CD4-positive, alpha-beta T cell (primary cell): ENCODE measurements at places on chromosomes 2 and 18.

DNA sequence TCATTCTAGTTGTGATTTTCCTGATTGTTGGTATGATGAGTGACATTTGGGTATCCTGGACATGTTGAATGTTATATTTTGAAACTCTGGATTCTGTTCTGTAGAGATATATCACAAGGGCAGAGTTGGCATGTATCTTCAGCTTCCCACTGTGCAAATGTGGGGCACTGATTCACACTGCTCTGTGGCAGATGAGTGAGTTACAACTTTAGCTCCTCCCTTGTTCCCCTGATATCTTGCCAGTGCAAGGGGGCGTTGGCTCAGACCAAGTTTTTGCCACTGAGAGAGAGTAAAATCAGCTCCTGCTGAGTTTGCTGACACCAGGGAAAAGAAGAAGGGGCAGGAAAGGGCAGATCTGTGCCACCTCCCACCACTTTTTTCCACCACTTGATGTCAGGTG lies 199.6 kb upstream of the MMADHC start:
- DNase-seq = no peak
- H3K36me3 ChIP-seq = no peaks in the 10 kb centered on the region
- H3K4me1 ChIP-seq = no peaks in the 10 kb centered on the region
- H3K4me3 ChIP-seq = no peak overlapping the region

DNA sequence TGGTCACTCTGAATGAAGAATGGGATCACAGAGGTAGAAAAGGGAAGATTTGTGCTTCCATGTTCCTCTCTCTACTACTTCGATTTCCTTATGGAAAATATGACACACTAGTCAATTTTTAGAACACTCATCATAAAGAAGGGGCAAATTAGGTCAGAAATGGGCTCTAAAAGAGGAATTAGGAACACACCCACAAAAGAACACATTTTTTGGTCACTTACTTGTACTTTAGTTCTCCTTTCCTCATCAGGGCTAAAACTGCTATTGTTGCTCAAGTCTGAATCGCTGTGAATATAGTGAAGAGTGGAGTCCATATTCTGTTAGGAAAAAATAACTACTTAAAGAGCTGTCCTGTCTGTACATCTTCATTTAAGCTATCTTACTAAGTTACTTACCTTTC lies 52.6 kb downstream of the PPP4R1 start:
- no peak overlapping the region for H3K27ac ChIP-seq
- DNase-seq = no peak
- H3K36me3 ChIP-seq = peaks cover 53% of the 10 kb centered on the region
- H3K4me3 ChIP-seq = no peak overlapping the region
- H3K4me1 ChIP-seq = no peaks in the 10 kb centered on the region
- no peaks in the 10 kb centered on the region for H3K27me3 ChIP-seq

DNA sequence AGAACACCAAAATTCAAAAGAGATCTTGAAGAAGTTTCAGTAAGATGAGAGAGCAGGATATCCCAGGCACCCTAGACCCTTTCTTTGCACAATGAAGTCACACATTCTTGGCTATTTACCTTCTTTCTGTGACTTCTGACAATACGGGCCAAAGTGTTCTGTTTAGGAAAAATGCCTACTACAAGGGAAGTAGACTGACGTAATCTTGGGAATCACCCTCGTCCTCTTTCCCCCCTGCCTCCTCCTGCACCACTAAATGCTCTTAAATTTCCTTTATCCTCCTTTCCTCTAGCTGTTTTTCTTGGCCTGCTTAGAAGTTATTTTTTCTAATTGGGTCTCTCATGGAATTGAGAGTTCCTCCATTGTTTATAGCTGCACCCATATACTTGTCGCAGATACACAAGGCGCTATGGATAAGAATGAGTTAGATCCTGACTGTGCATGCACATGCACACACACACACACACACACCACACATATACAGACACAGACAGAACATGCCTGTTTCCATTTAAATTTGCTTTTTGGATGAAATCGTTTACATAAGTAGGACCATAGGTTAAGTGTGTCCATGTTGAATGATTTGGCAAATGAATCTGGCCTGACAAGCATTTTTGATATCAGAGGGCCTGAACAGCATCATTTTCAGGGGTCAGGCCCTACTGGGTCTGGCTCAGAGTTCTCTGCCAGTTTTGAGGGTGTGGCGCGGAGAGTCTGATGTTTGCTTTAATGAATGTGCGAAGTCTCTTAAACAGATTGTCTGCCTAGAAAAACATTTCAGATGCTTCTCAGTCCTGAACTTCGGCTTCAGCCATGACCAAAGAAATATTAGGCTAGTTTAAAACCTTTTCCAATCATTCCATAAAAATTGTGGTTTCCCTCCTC lies 131.9 kb upstream of the NT5C1B start:
- no peak overlapping the region for H3K27ac ChIP-seq
- no peaks in the 10 kb centered on the region for H3K36me3 ChIP-seq
- H3K4me1 ChIP-seq = no peaks in the 10 kb centered on the region

GRCh38 chr2:137178951-137179377 lies 413.6 kb downstream of the THSD7B start:
- H3K27me3 ChIP-seq = no peaks in the 10 kb centered on the region
- no peak for DNase-seq
- no peaks in the 10 kb centered on the region for H3K4me1 ChIP-seq
- H3K27ac ChIP-seq = no peak overlapping the region
- H3K36me3 ChIP-seq = no peaks in the 10 kb centered on the region
- H3K4me3 ChIP-seq = no peak overlapping the region

DNA sequence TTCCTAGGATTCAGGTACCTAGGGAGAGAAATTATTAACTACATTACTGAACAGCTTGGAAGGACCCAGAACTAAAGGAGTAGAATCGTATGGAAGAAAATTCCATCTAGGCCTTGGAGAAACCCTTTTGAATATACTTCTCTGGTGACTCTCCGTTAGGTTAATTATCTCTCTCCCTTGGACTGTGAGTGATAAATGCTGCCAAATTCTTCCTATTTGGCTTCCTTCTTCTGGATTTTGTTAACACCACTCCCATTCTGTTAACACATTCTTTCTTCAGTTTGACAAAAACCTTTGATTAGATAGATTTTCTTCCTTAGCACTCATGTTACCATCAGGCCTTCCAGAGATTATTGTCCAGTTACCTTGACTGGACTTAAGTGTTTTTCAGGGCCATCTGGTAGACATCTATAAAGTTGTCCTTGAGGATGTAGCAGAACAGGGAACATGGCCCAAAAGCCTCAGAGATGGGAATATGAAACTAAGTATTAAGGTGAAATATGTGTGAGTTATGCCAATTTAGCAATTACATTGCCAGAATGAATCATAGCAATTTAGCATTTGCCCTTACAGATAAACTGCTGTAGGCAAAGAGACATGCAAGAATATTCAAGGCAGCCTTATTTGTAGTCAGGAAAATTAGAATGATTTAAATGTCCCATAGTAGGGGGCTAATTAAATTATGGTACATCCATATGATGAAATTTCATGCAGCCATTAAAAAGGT lies 6.7 kb downstream of the CYP27A1 start:
- DNase-seq = no peak
- H3K4me3 ChIP-seq = no peak overlapping the region
- no peaks in the 10 kb centered on the region for H3K4me1 ChIP-seq
- H3K27ac ChIP-seq = no peak overlapping the region
- no peaks in the 10 kb centered on the region for H3K36me3 ChIP-seq
